Fibroblast of upper back skin (primary cell): ENCODE measurements at places on chromosomes 2 and 18.

DNA sequence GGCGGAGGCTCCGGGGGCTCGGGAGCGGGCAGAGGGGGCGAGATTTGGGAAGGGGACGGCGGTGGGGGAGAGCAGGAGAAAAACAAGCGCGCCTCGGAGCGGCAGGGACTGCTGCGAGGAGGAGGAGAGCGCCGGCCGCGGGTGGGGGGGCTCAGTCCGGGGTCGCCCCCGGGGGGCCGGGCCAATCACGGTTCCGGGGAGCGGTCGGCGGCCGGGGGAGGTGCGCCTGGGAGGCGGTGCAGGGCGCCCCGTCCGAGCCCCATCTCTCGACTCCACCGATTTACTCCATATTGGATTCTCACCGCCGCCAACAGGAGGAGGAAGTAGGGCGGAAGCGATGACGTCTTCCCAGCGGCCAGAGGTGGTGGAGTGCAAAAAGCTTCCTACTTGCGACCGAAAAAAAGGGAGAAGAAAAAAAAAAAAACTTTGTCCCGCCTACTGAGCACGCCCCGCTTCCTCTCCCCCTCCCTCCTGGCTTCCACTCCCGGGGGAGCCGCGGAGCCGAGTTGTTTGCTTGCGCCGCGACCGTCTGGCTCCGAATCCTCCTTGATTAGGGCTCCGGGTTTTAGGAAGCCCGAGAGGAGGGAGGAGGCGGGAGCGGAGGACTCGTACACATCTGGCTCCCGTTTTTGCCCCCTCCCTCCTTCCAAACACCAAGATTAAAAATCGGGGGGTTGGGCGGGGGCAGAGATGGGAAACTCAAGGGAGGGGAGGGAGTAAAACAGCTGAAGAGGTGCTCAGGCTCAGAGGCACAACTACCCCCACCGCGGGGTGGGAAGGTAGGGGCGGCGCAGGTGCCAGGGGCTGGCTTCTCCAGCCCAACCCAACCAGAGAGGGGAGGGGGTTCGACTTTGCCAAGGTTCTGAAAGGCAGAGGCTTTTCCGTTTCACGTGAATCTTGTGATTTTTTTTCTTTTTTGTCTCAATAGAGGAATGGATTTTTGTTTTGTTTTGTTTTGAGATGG lies at the start of gene SPRED2:
Gene SPRED2 (minus strand): TSS at position 373 of the 964 bp plus-strand sequence. CDS start 612 bp downstream, outside the sequence.
- DNase-seq: peak; percentile 97

DNA sequence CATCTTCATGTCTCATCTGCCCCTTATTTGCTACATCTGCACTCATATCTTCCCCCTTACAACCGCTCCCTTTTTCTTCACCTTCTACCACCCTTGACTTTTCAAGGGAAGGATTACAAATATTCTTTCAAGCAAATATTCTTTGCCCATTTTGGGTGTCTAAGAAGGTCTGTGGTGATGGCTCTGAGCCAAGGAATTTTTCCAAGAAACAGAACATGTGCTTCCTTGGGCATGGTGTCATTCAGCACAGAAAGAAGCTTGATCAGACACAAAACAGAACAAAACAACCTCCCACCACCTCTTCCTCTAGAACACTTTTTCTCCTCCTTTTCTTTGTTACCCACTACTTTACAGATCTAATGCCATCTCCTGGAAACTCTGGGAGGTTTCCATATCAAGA lies 313.7 kb downstream of the SATB2 start:
- DNase-seq: peak; percentile 37

- peak; percentile 86 for DNase-seq
These were observed 680.8 kb downstream of the NYAP2 start for GRCh38 chr2:226080334-226080733.

DNA sequence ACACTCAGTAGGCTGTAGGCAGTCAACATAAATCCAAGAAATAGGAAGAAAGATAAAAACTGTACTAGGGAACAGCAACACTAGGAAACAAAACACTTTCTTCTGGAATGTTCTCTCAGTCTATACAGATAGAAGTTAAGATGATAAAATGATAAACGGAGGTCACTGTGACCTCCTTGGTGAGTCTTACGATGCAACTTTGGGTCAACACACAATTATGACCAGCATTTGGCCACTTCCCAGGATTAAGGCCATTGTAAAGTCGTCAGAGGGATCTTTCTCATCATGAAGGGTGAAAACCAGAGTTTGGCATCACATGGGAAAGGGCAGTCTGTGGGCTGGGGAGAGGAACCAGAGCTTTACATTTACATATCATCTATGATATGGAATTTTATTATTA lies 33.4 kb downstream of the LAMA3 start:
- no peak for DNase-seq

DNA sequence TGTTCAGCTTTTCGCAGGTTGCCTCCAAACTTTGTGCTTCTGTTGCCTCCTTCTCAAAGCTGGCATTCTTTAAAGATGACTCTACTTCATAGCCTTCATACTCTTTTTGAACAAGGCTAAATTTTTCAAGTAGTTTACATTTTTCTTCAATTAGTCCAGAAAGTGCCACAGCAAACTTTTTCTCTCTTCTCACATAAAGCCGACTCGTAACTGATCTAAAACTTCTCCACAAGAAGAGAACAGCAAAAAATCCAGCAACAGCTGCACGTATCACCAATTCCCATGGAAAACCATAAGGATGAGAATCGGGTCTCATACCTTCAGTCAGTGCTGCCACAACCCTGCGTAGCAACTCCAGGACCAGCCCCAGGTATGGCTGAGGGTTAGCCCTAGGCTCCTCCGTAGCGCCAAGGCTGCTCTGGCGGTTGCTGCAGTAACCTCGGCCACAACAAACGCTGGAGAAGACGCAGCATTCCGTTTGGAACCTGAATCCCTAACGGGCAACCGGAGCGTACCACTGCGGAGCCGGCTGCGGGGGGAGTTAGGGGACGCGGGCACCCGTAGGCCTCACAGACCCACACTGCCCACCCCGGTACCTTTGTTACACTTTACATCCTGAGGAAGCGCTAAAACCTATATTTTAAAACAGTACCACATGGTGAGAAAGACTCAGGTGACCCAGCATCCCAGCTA lies at the start of gene CTAGE1:
Gene CTAGE1 (minus strand): TSS at position 420 of the 693 bp plus-strand sequence. CDS start 104 bp downstream, at position 316.
- peak; percentile 46 for DNase-seq

GRCh38 chr2:32484937-32485336 lies 128.1 kb downstream of the BIRC6 start:
- DNase-seq: peak; percentile 96

DNA sequence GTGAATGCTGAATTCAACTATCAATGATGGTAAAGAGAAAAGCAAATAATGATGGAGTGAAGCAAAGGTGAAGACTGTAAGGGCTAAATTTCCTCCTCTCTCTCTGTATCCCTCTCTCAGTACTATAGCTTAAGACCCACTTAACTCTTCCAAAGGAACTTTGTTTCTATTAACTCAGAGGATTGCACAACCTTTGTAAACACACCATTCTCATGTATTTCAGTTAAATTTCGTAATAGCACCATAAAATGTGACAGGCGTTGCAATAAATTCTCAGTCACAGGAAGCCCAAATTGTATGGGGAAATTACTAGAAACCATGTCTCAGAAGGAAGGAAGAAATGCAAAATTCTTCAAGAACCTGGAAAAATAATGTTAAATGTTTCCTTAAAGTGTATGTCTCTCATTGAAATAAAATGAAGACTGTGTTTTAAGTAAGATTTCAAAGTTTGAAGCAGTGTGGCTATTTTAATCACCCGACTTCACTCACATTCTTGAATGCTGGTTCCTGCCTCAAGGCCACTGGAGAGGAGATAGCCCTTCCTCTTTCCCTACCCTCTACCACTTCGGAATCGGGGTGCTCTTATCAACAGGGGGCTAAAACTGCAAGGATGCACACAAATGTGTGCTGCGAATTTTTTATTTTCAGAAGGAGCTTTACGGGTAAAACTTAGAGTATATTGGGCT lies 112.1 kb downstream of the FTCDNL1 start:
- peak; percentile 55 for DNase-seq

DNA sequence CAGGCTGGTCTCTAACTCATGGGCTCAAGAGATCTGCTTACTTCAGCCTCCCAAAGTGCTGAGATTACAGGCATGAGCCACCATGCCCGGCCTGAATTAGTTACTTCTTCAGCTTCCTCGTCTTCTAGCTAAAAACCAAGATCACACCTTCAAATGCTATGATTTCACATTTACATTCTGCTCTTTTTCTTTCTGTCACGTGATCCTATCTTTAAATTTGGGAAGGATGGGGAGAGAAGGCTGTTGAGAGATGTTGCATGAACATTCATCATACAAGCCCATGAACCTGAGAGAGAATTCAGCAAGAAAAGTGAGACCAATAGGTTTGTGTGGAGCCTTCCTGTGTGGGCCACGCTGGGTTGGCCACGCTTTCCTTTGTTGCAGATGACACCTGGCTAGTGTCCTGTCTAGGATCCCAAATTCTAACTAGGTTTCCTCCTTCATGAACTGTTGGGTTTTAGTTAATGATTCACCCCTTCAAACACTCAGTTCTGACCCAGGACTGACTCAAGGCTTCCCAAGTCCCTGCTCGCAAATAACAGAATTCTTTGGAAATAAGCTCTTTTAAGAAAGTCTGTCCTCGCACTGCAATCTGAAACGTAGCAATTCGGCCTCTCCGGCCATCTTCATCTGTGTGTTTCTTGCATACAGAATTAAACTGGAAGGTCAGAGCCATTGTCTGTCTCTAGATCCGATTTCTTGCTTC lies 57.3 kb upstream of the CREB1 start:
- no peak for DNase-seq

GRCh38 chr2:4101936-4102335 lies 398.6 kb downstream of the DCDC2C start:
- no peak for DNase-seq

DNA sequence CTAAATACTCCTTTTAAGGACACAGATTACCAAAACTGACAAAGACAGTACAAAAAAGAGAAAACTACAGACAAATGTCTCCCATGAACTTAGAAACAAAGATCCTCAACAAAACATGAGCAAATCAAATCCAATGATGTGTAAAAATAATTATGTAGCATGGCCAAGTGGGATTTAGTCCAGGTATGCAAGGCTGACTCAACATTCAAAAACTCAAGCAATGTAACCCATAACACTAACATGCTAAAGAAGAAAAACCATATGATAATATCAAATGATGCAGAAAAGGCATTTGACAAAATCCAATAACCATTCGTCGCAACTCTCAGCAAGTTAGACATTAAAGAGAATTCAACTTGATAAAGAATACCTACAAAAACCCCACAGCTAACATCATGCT lies 239.0 kb upstream of the KLHL29 start:
- DNase-seq: peak; percentile 27

GRCh38 chr2:19300961-19301360 lies 57.5 kb downstream of the OSR1 start:
- DNase-seq: no peak

- no peak for DNase-seq
These were observed 10.7 kb upstream of the IAH1 start for GRCh38 chr2:9463698-9464034.

- DNase-seq: no peak
These were observed 779 bp downstream of the DGKD start for GRCh38 chr2:233354971-233355574.

- DNase-seq: no peak
These were observed 165.8 kb upstream of the TCF4 start for GRCh38 chr18:55753643-55754263.
